ENCODE measurements at places on chromosomes 4 and X. TPM values are rescaled to one million over a fixed set of nuclear protein-coding genes. Genes with fewer than 3 reads are reported as not detected.

DNA sequence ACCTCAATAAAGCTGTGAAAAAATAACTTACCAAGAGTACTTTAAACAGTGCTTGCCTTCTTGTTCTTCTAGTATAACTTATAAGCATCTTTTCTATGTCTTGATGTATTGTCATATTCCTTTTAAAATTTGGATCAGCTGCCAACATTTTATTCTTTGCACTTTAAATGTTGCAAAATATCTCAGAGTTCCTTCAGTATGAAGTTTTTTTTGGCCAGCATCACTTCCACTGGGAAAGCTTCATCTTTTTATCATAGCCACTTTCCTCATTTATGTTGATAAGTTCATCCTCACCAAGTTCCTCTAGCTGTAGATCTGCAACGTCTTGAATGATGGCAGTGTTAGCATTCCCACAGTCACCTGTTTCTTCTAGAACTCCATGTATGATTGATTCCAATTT lies 24.2 kb downstream of the CXorf58 start:
- DNase-seq = no peak

GRCh38 chr4:33080275-33080674 lies 2360.1 kb downstream of the PCDH7 start:
- DNase-seq = no peak

DNA sequence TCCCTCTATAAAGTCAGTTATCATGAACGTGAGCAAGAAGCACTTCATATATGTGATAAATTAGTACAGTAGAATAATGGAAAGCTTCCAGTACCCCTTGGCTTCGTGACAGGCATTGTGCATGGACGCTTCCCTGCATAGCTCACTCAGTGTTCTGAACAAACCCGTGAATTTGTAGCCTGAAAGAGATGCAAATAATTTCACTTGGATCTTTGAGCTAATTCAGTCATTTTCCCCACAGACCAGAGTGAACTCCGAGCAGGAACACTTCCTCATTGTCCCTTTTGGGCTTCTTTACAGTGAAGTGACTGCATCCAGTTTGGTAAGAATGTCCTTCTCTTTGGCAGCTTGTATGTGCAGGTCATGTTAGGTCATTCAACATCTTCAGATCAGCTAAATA lies 50.1 kb downstream of the ADD1 start:
- no peak for DNase-seq

The DMRTC1 gene
- total RNA-seq = 1.8 TPM
